ENCODE measurements at places on chromosomes 16 and 17. TPM values are rescaled to one million over a fixed set of nuclear protein-coding genes. Genes with fewer than 3 reads are reported as not detected.

Gene PRKCB
- not detected for total RNA-seq

Gene EMC6
- 20.6 TPM for total RNA-seq

Gene CD300C
- not detected for total RNA-seq

Gene SOX8
- 0.78 TPM for total RNA-seq

Gene CEP95
- 29.7 TPM for total RNA-seq

Measured in subcutaneous preadipocyte (primary cell).